Gastrocnemius medialis (tissue), 4 donors: ENCODE measurements at places on chromosomes 13 and 19.

- no peak for DNase-seq
Measured at GRCh38 chr13:48859272-48860105, 116.2 kb upstream of the FNDC3A start.

DNA sequence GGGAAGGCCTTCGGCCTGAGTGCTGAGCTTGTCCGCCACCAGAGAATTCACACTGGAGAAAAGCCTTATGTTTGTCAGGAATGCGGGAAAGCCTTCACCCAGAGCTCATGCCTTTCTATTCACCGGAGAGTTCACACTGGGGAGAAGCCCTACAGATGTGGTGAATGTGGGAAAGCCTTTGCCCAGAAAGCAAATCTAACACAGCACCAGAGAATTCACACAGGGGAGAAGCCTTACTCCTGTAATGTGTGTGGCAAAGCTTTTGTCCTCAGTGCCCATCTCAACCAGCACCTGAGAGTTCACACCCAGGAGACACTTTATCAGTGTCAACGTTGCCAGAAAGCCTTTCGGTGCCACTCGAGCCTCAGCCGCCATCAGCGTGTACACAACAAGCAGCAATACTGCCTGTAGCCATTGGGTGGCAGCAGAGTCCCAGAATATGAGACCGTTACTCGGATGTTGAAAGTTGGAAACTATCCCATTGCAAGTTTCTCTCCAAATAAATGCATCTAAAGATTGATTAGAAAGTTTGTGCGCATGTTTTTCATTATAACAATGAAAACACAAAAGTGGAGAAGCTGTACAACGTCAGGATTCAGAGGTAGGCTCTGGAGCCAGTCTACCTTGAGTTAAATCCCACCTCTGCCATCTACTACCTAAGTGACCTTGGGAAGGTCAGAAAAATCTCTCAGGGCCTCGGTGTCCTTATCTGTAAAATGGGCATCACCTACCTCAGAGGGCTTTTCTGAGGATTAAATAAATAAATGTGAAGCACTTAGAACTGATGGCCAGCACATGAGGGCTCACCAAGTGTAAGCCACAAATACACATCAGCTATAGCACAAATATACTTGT lies 21.1 kb downstream of the ZNF473 start:
- no peak for DNase-seq

DNA sequence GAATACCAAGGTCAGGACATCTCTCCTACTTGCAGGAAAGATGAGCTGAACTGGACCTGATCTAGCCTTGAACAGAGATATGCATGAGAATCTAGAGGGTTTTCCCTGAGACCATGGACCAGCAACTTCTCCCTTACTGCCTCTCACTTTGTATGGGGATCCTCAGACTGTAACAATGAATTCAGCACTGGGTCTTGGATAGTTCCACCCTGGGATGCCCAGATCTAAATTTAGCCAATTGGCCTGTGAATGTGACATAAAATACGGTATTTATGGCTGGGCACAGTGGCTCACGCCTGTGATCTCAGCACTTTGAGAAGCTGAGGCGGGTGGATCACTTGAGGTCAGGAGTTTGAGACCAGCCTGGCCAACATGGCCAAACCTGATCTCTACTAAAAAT lies 15.3 kb upstream of the LILRA2 start:
- no peak for DNase-seq

DNA sequence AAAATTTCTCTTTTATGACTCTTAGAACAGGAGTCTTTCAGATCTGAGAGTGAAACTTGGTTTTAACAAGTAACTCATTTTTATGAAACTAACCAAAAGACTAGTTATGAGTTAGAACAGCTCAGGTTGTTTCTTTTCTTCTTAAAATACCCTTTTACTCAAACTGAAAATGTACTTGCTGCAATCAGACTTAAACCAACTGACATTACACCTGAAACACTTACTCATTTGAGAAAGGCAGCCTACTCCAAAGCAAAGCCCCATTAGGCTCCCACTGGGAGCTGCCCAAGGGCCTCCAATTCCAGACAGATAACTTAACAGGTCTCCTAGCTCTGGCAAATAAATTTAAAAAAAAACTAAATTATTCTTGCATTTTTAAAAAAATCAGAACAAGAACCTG lies 3.6 kb downstream of the FOXO1 start:
- DNase-seq = no peak

- no peak for DNase-seq
Measured at GRCh38 chr13:89150362-89150761, 1479.2 kb downstream of the SLITRK5 start.

GRCh38 chr19:31220540-31220939 lies 128.7 kb downstream of the TSHZ3 start:
- DNase-seq = no peak

DNA sequence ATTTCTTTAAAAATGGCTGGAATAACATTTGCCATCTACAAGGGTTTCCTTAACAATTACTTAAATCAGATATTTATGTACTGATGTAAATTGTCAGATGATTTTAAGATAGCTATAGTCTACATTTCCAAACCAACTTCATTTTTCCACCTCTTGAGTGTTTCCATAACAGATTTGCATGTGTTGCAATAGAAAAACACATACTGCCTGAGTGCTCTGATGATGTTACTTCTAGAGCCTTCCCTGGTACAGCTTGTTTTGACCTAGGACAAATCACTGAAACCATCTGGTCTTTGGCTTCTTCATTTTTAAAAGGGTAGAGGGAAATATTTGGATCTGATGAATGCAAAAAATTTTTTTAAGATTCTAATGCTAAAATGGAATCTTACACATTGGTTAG lies 245.9 kb downstream of the PCDH9 start:
- DNase-seq = no peak

DNA sequence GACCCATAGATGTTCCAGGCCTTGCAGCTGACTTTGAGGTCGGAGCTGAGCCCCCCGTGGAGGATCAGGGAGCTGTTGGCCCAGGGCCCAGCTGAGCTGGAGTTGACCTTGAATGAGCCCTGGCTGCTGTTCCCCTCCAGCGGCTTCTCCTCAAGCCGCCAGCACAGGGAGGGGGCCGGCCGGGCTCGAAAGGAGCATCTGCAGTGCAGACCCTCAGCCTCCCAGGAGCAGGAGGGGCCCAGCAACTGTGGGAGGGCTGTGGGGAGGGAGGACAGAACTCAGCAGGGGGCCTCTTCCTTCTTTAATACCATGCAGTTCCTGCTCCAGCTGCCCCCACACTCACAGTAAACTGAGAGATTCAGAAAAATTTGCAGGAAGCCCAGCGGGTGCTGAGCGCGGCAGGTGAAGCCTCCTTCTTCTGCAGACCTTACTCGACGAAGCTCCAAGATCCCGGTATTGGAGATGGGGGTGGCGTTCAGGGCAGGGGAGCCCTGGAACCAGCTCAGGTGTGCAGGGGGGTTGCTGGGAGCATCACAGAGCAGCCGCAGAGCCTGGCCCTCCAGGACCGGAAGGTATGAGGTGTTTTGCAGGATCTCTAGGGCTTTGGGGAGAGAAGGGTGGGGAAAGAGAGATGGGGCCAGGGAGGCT lies 2.6 kb downstream of the SIGLEC5 start:
- no peak for DNase-seq

- no peak for DNase-seq
Measured at GRCh38 chr13:65932013-65932412, 1298.1 kb downstream of the PCDH9 start.
